ENCODE measurements at places on chromosomes 1 and 21.

DNA sequence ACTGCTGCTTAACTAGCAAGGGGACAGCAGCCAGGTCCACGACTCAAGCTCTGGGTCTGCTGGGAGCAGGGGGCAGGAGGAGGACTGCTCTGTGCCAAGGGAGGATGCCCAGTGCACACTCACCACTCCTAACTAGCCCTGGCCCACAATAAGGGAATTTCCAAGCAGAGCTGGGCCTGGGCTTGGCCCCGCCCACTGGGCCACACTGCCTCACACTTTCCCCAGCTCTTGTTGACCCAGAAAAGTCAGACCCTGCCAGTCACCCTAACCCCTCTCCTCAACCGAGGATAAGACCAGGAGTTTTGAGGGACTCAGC is 18.7 kb downstream of the SLC9A1 start:
- DNase-seq, result no peak

GRCh38 chr1:206538901-206539640 is 31.7 kb downstream of the RASSF5 start:
- DNase-seq, result no peak

- no peak for DNase-seq
These were observed 502.2 kb upstream of the PRMT6 start for GRCh38 chr1:106554294-106554693.

DNA sequence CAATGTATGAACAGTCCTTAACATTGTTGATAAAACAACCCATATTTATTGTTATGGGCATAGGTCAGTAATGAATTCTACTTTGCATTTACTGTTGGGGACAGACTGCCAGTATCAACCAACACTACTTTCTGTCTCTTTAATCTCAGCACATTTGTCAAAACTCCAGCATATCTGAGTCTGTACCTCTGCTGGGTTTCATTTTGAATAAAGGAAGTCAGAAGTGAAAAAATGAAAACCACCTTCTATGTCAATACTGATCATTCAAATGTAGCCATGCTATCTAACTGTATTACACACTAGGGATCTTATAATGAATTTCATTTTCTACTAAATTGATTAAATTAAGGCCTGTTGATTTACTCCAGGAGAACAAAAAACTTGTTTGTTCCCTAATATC is 24.2 kb upstream of the CXADR start:
- DNase-seq, result no peak

DNA sequence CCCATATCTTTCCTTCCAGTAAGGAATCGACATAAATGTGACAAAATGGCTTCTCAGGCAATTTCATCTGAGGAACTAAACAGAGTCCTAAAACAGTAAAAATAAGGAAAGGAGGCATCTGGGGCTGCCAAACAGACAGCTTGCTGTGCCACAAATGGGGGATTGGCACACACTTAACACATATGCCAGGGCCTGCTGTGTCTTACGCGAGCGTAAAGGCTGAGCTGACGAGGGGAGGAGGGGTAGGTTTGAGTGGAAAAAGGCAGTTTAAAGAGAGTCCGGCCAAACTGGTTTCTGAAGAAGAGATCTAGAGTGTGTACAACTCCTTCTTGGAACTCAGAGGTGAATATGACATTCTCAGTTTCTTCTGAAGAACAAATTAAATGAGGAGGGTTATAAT is 244.1 kb upstream of the MAP1LC3C start:
- DNase-seq, result no peak

GRCh38 chr1:212749821-212750535 is 41.6 kb downstream of the NSL1 start:
- no peak for DNase-seq

GRCh38 chr1:237671262-237671661 is 219.5 kb downstream of the ZP4 start:
- DNase-seq, result no peak

GRCh38 chr1:162389021-162389818 is 7.7 kb downstream of the C1orf226 start:
- no peak for DNase-seq

- DNase-seq, result no peak
These were observed 15.1 kb upstream of the ADORA1 start for GRCh38 chr1:203112475-203112874.

DNA sequence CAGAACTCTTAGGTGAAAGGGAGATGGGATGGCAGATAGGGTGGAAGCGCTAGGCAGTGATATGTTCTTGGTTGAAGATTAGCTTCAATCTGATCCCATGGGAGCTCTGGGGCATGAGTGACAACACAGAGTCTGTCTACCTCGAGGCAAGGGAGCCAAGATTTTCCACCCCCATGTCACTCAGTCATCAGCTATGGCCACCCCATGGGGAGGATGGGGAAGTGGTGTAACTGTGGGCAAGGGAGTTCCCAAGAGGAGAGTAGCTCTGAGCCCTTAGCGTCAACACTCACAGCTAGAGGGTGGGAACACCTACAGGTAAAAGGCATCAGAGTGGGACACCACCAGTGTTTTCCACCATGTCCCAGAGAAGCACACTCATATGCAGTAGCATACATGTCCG is 30.3 kb upstream of the C1QA start:
- no peak for DNase-seq

- no peak for DNase-seq
These were observed 40.2 kb upstream of the C1orf53 start for GRCh38 chr1:197862221-197862620.

DNA sequence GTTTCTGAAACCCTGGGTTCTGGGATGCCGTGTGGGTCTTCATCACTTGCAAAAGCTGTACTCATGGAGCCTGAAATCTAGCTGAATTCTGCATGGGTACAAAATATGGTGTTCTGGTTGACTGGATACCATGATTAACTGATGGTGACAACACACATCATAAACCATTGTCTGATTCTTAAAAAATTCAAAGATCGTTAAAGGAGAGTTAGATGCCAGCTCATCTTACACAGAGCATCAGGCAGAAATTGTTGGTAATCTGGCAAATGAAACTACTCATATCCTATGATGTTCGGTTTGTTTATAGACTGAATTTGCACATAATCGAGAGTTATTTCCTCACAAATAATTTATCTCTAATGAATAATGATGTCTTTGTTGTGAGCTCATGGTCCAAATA is 218.1 kb upstream of the PKN2 start:
- DNase-seq, result no peak

DNA sequence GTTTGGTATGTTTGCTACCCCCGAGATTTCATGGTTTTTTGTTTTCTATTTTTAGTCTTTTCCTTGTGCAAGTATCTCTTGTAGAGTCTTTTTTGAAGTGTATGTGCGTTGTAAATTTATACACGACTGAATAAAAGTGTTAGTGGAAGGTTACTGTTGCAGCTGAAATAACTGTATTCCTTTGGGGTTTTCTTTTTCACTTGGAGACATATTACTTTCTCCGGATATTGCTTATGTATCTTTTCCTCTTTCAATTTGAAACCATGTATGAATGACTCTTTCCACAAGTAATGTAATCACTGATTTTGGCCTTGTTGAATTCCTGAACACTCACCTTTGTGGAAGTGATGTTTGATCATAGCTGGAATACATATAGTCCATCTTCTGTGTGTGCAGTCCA is 956 bp downstream of the URB2 start:
- no peak for DNase-seq

- DNase-seq, result no peak
These were observed 19.7 kb upstream of the DIPK1A start for GRCh38 chr1:92980732-92981647.

Measured in right hindlimb (tissue), 1 donor.